Activated CD4-positive, alpha-beta memory T cell treated with anti-CD3 and anti-CD28 coated beads for 36 hours (primary cell): ENCODE measurements at places on chromosomes 13 and 19.

GRCh38 chr19:34172661-34173192 lies 423 bp downstream of the LSM14A start:
- DNase-seq: peak; percentile 35

DNA sequence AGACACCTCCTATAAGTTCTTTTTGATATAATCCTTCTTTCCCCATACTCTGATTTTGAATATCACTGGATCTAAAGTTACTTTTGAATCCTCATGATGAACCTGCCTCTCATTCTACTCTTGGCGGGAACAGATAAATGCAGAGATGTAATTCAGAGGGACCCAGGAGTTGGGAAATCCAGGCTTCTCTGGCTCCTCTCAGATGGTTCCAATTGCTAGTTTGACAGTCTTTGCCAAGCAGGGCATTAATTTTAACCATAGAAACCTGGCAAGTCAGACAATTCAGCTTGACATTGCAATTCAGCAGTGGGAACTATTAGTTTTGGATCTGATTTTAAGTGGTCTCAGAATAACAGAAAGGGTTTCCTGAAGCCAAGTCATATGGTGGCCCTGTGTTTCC lies 67.3 kb upstream of the KLF12 start:
- no peak for DNase-seq

- no peak for DNase-seq
These were observed 28.7 kb downstream of the LACC1 start for GRCh38 chr13:43908156-43909126.

GRCh38 chr13:49584771-49585182 lies 581 bp downstream of the RCBTB1 start:
- DNase-seq: no peak

GRCh38 chr13:98345107-98345935 lies 168.3 kb upstream of the RNF113B start:
- peak; percentile 12 for DNase-seq

DNA sequence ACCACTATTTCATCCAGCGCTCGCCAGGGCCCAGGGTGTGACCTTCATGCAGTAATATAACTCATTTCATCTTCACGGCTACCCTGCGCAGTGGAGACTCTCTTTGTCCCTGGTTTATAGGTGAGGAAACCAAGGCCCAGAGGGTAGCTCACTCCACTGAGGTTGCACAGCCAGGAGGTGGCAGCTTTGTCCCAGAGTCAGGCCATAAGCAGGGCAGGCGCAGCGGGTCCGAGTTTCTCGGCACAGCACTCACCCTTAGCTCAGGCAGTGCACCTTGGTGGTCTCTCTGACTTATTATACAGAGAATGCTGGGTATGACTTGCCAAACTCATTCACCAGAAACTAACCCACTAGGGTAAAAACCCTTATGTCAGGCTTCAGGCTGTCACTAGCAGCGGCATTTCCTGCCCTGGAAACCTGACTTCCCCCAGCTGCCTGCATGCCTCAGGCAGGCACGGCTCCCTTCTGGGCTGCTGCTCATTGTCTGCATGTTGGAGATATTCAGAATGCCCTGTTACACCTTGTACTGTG lies 24.5 kb downstream of the PPP5C start:
- peak; percentile 23 for DNase-seq

- peak; percentile 76 for DNase-seq
These were observed at the start of gene PGPEP1 for GRCh38 chr19:18340190-18340989. PGPEP1 (plus strand) TSS chr19:18340598; CDS start chr19:18340682, 84 bp downstream.

GRCh38 chr19:14322889-14323463 lies 58.3 kb upstream of the ADGRE5 start:
- DNase-seq: no peak

- no peak for DNase-seq
These were observed 18.2 kb upstream of the ZNF543 start for GRCh38 chr19:57302020-57302465.

GRCh38 chr19:9936326-9937000 lies at the start of gene OLFM2:
OLFM2 (minus strand) TSS chr19:9936515; CDS start chr19:9936366, 149 bp downstream.
- no peak for DNase-seq

DNA sequence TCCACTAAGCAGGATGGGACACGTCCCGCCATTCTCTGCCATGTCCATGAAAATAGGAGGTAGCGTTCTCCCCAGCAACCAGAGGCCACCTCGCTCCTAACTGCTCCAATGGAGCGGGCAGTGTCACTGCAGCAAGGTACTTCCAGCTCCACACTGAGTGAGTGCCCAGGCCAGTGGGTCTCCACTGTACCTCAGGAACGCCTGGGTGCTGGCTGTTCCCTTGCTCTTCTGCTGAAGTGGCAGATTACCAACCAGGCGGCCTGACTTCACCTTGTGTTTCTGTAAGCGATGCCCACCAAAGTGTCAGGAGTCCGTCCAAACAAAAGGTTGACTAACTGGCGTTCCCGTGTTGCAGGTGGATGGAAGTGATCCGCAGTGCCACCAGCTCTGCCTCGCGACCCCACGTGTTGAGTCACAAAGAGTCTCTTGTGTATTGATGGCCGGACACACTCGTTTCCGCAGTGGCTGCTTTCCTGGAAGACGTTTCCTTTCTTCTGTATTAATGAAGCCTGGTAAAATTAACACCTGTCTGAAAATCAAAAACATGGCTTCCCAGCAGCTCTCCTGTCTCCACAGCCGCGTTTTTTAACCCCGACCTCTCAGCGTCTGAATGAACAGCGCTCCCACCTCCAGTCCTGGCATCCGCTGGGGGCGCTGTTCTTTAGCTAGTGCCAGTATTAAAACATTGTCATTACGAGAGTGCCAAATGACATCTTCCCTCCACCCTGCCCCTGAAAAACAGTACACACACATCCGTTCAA lies 128.8 kb downstream of the STK24 start:
- peak; percentile 60 for DNase-seq
